ENCODE measurements at places on chromosomes 3 and 15.
A peak's percentile ranks its signal among the peaks of the same experiment; 100 is the strongest.

- DNase-seq: no peak
Measured at GRCh38 chr15:68281008-68281407, 3.5 kb downstream of the FEM1B start.

GRCh38 chr3:61627768-61628185, 66.4 kb downstream of the PTPRG start:
- peak; percentile 96 for DNase-seq

- no peak for DNase-seq
Measured at GRCh38 chr3:69085168-69085832, 563 bp downstream of the ARL6IP5 start.

- DNase-seq: no peak
Measured at GRCh38 chr3:124652009-124652408, 78.2 kb upstream of the UMPS start.

DNA sequence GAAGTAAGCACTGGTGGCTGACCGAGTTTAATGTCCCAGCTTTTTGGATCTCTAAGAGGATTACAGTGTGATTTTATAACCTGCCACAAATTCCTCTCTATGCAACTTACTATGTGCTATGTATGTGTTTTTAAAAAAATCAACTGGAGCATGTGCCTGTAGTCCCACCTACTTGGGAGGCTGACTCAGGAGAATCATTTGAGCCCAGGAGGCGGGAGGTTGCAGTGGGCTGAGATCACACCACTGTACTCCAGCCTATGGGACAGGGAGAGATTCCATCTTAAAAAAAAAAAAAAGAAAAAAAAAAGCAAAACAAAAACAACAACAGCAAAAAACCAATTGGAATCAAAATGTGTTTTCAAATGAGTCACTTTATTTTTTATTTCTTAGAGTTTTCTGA, 29.6 kb downstream of the DUT start:
- DNase-seq: no peak

GRCh38 chr15:51982013-51982769, 10.6 kb upstream of the LEO1 start:
- peak; percentile 52 for DNase-seq

DNA sequence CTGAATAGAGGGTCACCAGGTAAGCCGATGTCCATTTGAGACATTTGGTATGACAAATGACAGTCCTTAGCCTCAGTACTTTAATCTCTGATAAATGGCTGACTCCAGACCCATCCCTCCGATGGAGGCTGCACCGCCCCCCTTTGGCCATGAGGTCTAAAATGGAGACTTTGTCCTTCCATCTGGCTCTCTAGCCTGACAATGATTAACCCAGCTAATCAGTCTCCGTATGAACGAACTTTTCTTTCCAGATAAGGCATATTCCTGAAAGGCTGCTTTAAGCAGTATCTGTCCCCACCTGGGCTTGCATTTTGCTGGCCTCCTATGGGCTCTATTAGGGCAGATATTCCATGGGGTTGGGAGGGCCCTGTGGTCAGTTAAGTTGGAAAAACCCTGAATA, 10.8 kb upstream of the MYZAP start:
- DNase-seq: no peak

DNA sequence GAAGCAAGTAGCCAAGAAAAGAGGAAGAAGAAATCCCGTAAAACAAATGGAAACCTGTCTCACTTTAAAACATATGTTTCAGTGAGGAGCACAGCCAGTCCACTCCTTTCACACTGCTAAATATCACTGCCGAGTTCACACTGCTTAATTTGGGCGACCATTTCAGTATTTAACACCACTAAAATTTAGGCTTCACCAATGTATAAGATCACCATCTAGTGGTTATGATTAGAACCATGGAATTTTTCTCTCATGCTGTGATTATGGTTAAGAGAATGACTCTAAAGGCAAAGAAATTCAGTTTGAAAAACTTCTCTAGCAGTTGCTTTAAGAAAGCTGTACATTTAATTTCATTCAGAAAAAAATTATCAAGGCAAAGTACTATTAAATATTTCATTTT, 16.6 kb downstream of the SLC4A7 start:
- DNase-seq: no peak

GRCh38 chr3:65873028-65873427, 165.7 kb downstream of the MAGI1 start:
- no peak for DNase-seq

DNA sequence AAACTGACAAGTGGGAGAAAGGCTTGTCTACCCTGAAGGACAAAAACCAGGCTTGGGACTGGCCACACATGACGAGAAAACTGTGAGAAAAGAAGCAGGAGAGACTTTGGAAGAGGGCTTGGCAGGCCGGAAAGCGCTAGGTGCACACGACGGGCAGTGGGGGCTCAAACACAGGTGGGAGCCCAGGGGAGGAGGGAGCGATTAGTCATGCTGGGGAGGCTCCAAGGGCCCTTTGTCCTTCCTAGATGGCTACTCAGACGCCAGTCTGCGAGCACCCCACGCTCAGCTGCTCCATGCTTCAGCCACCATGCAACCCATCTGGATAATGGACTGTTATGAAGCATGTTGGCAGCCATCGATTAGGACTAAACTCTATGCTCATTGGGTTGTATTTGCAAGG, 17.1 kb downstream of the LIPC start:
- no peak for DNase-seq

DNA sequence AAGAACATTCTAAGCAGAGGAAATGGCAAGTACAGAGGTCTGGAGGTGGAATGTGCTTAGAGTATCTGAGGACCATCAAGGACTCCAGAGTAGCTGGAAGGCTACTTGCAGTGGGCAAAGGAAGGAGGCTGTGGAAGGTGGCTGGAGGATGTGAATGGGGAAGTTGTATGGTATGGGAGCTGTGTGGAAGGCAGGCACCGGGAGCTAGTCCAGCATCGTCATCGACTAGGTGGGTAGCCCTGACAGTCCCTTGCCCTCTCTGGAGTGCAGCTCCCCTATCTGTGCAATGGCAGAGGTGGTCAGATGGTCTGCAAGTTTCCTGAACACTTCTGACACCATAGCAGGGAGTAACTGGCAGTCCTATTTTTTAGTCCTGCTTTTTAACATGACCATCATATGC, 19.3 kb downstream of the CCDC13 start:
- no peak for DNase-seq

DNA sequence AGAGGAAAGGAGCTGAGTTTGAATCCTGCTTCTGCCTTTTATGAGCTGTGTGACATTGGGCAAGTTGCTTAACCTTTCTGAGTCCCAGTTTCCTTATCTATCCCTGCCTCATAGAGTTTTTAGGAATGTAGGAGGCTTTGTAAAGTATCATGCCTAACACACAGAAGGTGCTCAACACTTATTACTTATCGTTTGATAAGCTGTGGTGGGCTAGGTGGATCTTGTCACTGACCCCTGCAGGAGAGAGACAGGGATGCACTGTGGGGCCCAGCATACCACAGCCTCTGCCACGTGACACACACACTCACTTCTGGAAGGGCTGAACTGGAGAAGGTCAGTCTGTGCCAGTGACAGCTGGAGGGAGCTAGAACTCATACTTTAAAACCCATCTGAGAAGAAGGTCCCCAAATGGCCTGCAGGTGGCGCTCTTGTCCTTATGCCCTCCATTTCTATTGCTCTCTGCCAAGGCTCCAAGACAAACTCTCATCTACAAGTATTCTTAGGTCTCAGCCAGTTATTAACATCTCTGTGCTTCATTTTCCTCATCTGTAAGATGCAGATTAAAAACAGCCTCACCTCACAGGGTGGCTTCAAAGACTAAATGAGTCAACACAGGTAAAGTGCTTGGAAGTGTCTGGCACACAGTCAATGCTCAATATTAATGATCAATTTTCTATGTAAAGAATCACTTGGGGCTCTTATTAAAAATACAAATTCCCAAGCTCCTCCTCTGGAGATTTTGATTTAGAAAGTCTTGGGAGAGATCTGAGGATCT, 57.5 kb upstream of the HACD2 start:
- DNase-seq: peak; percentile 86

DNA sequence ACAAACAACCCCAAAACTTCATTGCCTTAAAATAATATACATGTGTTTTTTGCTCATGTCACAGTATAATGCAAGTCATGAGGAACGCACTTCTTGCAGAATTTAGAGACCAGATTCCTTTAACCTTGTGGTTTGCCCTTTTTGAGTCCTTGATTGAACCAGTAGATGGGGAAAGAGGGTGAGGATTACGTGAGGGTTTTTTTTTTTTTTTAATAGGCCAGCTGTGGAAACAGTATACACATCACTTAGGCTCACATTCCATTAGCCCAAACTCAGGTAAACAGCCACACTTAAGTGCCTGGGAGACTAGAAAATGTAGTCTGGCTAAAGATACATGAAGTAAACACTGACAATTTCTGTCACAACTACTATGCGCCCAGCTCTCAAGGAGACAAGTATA, 114.9 kb upstream of the MLF1 start:
- no peak for DNase-seq

DNA sequence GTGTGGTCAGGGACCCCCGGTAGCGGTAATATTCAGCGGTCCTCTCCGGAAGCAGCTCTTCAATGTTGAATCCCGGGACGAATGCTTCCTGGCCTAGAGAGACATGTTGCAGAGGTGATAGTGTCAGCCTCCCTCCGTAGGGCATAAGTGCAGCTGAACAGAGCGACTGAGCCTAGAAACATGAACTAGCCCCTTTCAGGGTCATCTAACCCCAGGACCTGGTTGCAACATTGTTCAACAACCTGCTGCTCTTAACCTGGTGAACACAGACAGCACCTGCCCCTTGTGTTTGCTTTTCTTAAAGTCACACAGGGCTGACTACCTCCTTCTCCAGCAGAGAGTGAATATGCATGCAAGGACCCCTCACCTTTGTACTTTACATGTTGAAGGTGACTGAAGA, 41.3 kb downstream of the CA12 start:
- no peak for DNase-seq

- DNase-seq: no peak
Measured at GRCh38 chr3:46923559-46924350, 46.2 kb downstream of the PTH1R start.

DNA sequence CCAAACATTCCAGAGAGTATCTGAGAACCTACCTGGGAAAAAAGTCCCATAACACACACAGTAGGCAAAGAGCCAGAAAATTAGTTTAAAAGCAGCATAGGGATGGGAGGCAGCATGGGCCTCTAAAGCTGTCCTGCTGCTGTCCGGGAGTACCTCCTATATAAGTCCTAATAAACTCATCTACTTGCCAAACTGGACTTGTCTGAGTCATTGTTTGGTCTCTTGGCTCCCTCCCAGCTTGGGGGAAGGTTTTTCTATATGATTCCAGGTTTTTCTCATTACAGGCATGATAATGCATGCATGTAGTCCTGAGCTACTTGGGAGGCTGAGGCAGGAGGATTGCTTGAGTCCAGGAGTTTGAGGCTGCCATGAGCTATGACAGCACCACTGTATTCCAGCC, 17.5 kb upstream of the HACD2 start:
- DNase-seq: peak; percentile 59

DNA sequence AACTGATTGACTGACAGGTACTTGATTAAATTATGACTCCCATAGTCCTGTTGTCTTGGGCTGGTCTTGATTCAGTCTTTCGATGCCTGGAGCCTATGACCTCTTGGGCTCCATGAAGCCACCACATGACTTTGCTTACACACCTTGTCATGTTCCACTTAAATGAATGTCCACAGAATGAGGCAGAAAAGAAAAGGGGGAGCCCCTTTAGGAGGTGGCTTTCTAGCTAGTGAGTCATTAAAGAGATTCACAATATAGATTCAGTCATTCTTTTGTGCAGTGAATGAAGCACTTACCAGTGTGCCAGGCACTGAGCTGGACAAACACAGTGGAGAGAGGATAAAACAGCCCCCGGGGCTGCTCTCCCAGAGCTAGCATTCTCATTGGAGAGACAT, 17.1 kb downstream of the VIPR1 start:
- no peak for DNase-seq

- no peak for DNase-seq
Measured at GRCh38 chr3:72560846-72561675, 287.2 kb downstream of the SHQ1 start.

- DNase-seq: peak; percentile 57
Measured at GRCh38 chr3:168884353-168884903, 779.1 kb downstream of the MECOM start.

DNA sequence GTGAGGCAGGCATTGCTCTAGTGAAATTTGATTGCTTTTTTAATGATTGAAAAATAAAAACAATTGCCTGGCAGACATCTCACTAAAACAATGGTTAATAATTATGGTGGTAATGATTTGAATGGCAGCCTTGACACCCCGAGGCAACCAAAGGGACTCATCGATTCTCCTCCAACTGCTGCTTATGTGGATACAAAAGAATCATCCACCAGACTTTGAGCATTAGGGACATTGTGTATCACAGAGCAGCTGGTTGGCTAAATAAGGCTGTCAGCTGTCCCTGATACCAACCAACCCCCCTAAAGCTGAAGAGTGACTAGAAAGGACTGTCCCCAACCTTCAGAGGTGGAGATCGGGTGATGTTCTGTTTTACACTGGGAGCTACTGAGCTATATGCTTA, 1.7 kb upstream of the CD47 start:
- DNase-seq: no peak

GRCh38 chr3:134085034-134085775, 55.5 kb upstream of the SLCO2A1 start:
- DNase-seq: no peak

GRCh38 chr3:88152841-88153240, 3.1 kb downstream of the C3orf38 start:
- DNase-seq: no peak

DNA sequence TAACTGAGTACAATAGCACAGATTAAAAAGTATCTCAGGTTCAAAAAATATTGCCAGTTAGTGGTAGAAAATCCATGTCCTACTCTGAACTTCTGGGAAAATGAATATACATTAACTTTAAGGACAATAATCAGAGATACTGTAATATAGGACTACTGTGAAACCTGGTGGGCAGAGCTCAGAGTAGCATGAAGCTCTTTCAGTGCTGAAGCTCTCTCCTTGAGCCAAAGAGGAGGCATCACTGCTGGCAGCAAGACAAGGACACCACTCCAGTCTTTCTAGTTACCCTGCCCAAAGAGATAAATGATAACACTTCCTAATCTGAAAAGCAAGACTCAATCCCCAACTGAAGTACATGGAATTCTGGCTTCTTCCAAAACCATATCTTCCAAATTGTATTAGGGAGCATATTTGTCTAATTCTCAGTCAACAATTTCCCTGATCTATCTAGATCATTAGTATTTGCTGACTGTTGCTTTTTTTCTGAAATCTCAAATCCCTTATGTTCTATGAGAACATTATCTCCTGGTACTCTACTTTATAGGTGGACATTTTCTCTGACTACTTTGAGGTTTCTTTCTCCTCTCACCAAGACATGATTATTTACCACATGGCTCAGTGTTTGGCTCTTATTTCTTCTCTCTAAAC, 55.9 kb downstream of the CLDN1 start:
- no peak for DNase-seq

GRCh38 chr15:39934397-39935071, 619 bp downstream of the EIF2AK4 start:
- no peak for DNase-seq

GRCh38 chr3:46995901-46996562, 16.6 kb downstream of the NBEAL2 start:
- DNase-seq: no peak

GRCh38 chr3:64221571-64222257, 3.6 kb downstream of the PRICKLE2 start:
- DNase-seq: no peak
